ENCODE measurements at places on chromosomes 16 and 17.
A peak's percentile ranks its signal among the peaks of the same experiment; 100 is the strongest.

- no peak for DNase-seq
These were observed 37.6 kb upstream of the RPL38 start for GRCh38 chr17:74165797-74166365.

- no peak for DNase-seq
These were observed 184.1 kb upstream of the ZFHX3 start for GRCh38 chr16:73231944-73232554.

DNA sequence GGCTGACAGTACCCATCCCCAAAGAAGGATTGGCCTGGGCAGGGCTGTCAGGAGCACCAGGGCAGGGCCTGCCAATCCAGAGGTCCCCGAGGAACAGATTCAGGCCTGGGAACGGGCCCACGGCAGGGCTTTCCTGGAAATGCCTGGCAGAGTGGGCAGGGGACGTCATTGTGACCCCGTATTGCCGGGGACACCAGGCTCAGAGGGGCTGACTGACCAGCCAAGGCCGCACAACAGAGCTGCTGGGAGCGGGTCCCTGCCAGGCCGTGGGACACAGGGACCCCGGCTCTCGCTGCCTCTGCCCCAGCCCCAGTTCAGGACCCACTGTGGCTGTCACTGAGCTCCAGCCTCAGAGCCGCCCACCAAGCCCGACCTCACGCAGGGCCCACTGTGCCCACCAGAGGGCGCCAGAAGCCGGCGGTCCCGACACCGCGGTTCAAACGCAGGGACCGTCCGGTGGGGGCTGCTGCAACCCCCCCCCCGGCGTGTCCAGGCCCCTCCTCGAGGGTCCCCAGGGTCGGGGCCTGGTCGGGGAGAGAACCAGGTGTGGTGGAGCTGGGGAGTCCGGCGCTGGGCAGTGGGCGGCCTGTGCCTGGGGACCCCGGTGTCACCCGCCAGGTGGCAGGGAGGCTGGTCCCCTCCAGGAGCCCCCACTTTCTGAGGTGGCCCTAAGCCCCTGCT, 15.2 kb upstream of the SSTR5 start:
- peak; percentile 17 for DNase-seq

- DNase-seq = peak; percentile 36
These were observed 4.9 kb downstream of the HROB start for GRCh38 chr17:44146375-44147346.

DNA sequence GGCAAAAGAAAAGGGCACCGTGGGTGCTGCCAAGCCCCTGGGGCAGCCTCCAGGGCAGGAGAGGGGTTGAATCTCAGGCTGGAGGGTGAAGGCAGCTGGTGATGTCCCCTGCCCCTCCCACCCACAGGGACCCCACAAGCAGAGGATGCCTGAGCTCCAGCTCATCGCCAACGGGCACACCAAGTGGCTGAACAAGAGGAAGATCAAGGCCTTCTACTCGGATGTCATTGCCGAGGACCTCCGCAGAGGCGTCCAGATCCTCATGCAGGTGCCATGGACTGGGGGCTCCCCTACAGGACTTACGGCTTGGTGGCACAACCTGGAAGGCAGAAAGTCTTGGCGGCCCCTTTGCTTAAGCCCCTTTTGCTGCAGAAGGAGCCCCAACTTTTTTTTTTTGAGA, 21.8 kb downstream of the SLC12A3 start:
- DNase-seq = no peak
